ENCODE measurements at places on chromosomes 11 and 22. TPM values are rescaled to one million over a fixed set of nuclear protein-coding genes. Genes with fewer than 3 reads are reported as not detected.

GRCh38 chr11:7638710-7639642, 34.3 kb downstream of the CYB5R2 start:
- no peak for DNase-seq

DNA sequence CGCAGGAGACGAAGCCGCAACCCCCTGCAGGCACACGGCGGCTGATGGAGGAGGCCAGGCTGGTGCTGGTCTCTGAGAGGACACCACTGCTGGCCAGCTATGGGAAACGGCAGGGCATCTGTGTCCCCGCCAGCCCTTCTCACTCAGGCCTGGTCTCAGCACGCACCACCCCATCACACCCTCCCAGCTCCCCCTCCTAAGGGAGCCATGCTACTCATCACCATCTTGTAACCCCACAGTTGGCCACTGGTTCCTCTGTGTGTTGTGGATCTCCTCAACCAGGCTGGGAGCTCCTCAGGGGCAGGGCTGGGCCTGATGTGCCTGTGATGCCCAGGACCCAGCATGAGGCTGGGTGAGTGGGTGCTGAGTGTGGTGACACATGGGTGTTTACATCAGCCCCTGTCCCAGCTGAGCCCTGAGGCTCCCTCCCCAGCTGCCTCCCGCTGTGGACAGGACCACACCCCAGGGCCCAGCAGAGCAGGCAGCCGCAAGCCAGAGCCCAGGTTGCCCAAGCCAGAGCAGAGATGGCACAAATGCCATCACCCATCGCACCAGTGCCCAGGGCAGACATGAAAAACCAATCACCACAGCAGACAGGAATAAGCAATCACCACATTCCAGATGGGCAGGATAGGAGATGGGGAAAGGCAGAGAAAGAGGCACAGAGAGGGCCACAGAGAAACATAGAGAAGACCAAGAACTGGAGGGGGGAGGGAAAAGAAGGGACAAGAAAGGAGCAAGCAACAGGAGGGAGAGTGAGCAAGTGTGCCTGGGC, 8.2 kb downstream of the ARVCF start:
- DNase-seq = no peak

DNA sequence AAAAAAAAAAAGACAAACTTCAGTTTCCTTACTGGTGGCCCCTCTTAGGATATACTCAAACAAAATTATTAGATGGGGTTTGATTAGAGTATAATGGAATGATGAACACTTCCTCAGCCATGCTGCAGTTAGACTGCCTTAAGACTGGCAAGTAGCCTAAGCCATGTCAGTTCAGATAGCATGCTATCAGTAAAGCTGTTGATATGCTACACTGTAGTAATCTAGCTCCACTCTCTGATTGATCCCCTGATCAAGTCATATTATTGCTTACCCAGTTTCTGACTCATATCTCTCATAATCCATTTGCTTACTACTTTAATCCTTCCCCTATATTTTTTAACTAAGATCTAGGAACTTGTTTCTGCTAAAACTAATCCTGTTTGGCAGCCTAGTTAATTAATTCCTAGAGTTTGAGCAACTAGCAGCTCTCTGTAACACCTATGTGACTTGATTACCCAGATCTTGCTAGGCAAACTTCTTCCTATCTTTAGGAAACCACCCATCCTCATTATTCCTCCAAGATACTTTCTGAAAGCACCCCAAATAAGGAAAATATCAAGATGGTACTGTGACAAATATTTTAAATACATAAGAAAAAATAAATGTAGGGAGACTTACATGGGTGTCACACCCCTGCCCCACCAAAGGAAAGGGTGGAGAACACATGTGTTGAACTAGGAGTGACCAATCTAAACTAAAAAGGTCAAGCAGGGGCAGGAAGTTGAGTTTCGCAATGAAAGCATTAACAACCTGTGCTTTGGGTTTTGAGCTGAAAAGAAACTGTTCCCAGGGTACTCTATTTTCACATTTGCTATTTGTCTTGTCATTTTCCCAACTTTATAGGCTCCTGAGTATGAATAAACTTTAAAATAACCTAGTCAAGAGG, 43.2 kb downstream of the PIK3C2A start:
- DNase-seq = peak; percentile 6

GRCh38 chr11:9014826-9015225, 11.0 kb upstream of the NRIP3 start:
- no peak for DNase-seq

GRCh38 chr11:109898592-109898991, 194.6 kb upstream of the ZC3H12C start:
- DNase-seq = no peak

GRCh38 chr11:64183890-64184289, 2.1 kb upstream of the STIP1 start:
- DNase-seq = no peak

DNA sequence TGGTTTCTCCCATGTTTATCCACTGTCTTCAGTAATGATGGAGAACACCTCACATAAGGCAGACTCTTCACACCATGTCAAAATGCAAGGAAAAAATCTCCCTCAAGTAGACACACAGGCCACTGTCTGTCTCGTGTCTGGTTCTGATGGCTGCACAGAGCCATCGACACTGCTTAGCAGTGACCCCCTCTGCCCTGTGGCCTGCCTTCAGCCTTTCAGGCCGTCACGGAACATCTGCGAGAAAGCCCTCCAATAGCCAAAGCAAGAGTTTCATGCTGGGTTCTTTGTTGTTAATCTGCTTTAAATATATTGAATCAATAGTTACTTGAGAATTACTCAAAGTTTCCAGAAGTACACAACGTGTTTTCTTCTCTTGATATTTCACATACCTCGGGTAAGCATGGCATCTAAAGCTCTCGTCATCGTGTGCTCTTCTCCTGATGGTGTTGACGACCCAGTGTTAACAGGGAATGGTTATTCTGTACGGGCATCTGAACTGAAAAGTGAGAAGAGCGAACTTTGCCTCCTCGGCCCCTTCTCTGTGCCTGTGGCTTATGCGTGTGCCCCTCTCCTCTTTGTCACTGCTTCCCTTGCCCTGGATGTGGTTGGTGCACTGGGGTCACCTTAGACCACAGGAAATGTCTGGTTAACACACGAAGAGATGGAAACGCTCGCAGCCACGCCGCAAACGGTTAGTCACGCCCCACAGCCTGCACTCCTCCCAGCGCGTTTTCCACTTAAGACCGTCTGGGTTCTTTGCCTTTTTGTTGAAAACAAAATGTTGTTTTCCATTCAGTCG, 33.4 kb upstream of the CTTN start:
- DNase-seq = no peak

The LINC01488 gene
- total RNA-seq = not detected

The SLC37A2 gene
- 0.17 TPM for total RNA-seq

The CARD18 gene
- total RNA-seq = not detected

Data from NCI-H460 (cell line).